ENCODE measurements at places on chromosomes 11 and 22.
A peak's percentile ranks its signal among the peaks of the same experiment; 100 is the strongest.

DNA sequence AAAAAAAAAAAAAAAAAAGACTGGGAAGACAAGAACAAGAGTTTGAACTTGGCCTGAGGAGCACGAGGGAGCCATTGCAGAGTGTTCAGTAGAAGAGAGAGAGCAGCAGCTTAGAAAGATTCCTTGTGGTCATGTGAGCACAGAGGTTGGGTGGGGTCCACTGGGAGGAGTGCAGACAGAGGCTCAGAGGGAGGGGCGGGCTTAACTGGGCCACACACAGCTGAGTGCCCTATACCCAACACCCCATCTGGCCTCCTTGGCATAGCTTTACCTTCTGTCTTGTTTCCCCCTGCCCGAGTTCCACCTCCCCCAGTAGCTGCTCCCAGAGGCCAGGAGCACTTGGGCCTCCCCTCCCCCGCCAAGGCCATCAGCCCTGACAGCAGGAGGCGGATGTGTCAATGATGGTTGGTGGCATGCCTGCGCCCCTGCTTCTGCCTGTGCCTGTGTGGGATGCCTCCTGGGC lies 12.1 kb downstream of the C11orf86 start:
- no peak for DNase-seq

DNA sequence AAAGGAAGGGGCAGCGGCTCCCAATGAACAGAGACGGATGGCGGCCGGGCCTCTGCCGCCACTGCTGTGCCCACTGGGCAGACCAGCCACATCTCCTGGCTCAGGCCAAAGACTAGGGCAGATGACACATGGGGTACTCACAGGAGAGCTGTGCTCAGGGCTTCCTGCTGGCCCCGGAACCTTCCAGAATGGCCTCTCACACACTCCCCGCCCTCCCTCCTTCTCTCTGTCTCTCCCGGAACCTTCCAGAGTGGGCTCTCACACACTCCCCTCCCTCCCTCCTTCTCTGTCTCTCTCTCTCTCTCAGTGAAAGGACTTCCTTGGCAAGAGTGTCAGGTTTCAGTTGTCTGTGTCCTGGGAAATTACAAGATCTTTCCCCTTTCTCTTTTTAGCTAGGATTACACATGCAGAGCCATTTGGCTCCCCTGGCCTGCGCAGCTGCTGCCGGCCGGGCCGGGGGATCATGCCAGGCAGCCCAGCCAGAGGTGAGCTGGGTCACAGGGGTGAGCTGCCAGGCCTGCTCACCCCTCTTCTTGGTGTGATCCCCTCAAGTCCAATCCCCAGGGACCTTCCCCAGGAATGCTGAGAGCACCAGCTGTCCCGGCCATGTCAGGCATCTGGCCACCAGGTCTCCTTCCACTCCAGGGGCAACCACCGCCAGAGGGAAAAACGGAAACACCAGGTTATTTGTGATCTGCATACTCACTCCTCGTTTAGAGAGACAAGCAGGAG lies 45.3 kb upstream of the ADA2 start:
- DNase-seq = peak; percentile 76

DNA sequence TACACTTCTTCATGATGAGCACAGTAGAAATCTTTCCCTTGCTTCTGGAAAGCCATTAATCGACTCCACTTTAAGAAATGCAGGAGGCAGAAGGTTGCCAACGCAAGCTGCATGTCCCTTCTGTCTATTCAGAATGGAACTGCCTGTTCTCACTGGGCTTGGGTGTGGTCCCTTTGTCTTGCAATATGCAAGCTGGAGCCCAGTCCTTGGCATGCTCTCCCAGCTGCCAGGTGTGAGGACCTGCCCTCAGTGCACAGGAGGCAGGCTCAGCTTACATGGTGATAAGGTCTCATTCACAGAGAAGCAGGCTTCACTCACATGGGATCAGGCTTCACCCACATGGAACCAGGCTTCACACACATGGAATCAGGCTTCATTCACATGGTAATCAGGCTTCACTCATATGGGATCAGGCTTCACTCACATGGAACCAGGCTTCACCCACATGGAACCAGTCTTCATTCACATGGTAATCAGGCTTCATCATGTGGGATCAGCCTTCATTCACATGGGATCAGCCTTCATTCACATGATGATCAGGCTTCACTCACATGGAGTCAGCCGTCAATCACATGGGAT lies 59.2 kb upstream of the USP47 start:
- peak; percentile 60 for DNase-seq

GRCh38 chr11:116505298-116506262 lies 267.2 kb downstream of the BUD13 start:
- DNase-seq = peak; percentile 86

DNA sequence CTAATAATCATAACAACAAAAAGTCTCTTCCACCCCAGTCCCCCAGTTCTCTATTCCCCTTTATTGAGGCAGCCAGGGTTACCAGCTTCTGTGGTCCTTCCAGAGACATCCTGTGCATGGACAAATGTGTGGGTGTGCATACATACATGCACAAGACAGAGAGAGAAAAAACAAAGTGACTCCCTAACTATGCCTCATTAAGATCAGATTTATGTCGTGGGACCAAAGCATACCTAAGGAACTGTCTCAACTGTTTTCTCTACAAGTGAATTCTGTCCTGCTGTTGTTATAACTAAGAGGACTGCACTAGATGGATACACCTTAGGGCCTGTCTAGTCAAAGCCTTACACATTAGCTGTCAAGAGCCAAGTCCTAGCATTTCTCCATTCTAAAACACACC lies 106.7 kb downstream of the MRTFA start:
- DNase-seq = no peak
